ENCODE measurements at places on chromosomes 3 and 15.

DNA sequence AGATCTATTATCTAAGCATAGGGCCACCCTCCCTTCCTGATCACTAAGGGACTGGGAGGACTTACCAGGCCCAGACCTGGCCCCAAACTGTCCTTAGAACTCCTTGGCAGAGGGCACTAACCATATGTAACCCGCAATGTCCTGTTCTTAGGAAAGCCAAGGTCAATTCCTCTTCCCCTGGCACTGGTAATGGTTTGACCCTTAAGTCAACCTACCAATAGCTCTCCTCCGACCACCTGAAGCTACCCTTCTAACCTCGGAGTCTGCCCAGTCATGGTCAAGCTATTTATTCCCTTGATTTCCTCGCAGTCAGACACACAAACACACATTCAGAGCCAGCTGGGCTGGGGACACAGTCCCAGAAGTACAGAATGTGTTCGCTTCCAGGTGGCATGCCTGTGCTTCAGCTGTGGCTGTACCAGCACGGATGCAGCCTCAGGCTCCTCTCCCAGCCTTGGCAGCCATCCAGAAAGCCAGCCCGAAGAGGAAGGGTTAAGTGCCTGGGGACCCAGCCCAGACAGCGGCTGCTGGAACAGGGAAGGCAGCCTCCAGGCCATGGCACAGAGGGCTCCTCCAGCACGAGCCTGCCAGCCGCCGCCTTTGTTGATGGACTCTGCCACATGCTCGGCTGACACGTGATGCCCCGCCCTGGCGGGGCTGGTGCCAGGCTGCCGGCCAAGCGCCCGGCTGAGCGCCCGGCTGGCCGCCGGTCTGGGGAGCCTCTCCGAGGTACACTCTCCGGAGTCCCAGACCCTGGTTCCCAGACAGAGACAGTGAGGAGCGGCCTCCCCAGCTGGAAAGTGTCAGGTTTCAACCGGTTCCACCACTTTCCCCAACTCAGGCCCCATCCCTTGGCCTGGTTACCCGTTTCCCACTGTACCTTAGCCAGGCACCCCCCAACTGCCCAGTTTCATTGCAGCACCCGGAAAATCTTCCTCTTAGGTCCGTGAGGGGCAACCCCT is 5.5 kb downstream of the BMF start:
- DNase-seq, result no peak

DNA sequence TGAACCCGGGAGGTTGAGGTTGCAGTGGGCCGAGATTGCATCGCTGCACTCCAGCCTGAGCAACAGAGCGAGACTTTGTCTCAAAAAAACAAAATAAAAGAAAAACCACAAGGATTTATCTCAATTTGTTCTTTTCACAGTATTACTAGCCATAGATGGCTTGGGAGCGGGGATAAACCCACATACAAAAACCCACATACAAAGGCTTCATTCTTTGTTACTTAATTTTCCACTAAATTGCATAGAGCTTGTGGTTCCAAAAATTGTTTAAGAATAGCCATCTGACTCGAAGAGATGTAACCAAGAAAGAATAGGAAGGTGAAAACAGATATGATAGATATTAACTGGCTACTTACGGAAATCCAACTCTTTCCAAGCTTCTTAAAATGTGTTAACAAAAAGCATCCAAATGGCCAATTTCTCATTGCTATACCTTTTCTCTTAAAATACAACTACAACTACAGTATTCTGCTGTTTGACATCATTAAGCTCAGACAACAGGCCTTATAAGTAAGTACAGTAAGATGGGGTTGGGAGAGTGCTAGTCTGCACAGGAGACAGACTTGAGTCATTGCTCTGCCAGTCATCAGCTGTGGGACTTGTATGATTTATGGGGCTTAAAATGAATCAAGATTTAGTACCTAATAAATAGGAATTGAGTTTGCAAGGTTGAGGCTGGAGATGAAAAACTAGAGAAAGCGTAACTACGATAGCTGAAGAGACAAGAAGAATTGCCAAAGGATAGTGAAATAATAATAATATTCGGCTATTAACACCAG is 96.6 kb upstream of the PLXND1 start:
- no peak for DNase-seq

- DNase-seq, result no peak
Measured at GRCh38 chr3:54079314-54079713, 43.0 kb upstream of the CACNA2D3 start.

DNA sequence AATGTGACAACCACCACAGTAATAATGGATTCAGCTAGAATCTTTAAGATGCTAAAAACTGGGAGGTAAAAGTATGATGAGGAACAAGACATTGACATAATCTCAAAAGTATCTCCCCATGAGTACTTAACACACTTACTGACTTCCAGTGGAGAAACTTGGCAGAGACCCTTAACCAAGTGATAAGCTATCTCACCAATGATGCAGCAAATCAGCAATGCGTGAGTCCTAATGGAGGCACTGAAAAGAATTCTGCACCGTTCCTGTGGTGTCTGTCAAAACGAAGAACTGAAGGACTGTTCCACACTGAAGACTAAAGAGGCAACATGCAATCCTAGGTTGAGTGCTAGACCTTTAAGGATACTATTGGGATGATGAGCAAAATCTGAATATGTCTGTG is 67.9 kb upstream of the OCA2 start:
- DNase-seq, result no peak

- no peak for DNase-seq
Measured at GRCh38 chr3:194622621-194623340, 10.4 kb downstream of the TMEM44 start.

DNA sequence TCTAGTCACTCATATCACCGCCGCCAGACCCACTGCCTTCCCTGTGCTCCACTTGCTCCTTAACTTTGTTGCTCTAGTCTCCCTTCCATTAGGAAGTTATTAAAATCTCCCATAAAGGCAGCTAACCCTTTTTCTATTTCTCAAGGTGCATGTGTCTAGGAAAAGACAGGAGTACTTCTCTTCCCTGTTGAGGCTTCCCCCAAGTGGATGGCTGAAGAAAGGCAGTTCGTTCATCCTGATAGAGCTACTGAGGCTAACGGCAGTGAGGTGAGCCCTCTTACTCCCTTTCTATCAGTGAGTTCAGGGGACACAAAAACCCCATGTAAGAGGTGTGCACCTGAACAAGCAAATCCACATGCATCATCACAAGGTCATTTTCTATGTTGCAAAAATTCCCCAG is 397.8 kb downstream of the IGSF11 start:
- DNase-seq, result no peak

- no peak for DNase-seq
Measured at GRCh38 chr15:101010781-101011180, 91.6 kb downstream of the LRRK1 start.

DNA sequence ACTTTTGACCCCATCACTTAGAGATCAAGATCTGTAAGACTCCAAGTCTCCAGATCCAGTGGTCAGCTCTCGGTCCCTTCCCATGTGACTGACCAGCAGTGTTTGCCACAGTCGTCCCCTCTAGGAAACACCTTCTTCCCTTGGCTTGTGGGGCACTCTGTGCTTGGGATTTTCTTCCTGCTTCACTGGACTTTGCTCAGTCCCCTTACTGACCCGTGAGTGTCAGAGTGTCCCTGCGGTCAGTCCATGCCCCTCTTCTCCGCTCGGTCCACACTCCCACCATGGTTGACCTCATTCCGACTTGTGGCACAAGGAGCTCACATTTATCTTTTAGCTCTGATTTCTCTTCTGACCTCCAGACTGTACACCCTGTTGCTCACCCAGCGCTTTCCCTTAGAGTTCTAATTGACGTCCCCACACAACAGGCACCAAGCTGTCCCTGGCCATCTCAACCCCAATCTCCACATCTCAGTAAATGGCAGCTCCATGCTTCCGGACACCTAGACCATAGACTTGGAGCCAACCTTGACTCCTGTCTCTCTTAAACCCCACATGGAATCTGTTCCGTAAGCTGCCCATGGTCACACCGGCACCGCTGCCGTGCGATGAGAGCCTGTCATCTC is 67.9 kb downstream of the APBA2 start:
- no peak for DNase-seq

DNA sequence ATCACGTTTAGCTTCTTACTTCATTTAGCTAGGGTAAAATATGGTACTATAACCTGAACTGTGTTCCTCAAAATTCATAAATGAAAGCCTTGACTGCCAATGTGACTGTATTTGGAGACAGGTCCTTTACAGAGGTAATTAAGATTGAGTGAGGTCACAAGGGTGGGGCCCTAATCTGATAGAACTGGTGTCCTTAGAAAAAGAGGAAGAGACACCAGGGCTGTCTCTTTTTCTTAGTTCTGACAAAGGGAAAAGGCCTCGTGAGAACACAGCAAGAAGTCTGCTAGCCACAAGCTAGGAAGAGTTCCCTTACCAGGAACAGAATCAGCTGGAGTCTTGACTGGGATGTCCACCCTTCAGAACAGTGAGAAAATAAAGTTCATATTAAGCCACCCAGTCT is 162.7 kb downstream of the GMNC start:
- DNase-seq, result no peak

DNA sequence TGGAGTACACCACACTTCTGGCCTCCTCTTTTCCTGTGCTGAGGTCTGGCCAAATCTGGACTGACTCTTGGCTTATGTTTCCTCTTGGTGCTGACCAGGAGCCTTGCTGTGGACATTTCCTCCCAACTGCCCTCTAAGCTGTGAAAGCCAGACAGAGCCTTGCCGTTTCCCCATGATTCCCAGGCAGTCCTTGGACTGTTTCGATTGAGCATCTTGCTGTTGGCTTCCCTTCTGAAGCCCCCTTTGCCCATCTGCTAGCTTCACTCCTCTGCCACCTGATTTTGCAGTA is 110.5 kb downstream of the EPHB1 start:
- no peak for DNase-seq

- no peak for DNase-seq
Measured at GRCh38 chr3:127772827-127773751, 49.2 kb downstream of the MGLL start.

DNA sequence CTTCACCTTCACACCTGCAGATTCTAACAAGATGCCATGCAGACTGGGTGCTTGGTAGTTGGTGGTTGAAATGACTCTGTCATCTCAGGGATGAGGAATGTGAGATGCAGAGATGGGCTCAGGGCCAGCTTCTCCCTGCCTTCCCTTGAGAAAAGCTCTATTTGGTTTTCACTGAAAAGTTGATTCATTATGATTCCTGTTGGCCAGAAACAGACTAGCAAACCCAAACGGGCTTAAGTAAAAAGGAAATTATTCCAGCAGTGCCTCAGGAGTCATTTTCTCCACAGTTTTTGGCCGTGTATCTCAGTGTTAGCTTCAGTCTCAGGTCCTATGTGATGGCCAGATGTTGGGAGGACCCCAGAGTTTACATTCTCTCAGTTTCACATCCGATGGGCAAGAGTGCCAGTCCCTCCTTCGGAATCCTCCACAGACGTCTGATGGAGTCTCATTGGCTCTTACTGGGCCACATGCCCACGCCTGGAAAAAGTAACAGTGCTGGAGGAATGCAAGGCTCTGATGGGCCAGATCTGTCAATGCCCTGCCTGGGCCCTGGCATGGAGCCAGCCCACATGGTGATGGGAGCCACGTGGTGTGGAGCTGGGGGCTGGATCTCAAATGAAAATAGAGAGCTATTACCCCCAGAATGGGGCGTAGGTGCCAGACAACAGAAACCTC is 22.3 kb upstream of the SACM1L start:
- DNase-seq, result no peak

DNA sequence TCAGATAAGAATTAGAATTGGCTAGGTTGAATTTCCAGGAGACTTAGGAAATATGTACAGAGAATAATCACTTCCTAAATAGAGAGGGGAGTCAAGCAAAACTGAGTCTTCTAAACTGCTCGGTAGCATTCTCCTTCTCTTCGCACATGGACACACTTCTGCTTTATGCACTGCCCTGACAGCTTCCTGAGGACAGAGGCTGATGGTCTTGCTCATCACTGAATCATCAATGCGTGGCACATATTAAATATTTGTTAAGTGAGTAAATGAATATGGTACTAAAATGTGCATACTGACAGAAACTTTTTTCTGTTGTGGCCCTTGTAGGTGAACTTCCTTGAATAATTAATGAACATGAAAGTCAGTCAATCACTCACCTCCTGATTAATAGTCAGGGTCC is 315.5 kb downstream of the FHIT start:
- no peak for DNase-seq

GRCh38 chr3:143970773-143971358 is 757 bp upstream of the DIPK2A start:
- peak; percentile 38 for DNase-seq

- DNase-seq, result no peak
Measured at GRCh38 chr3:43328653-43329052, 42.3 kb downstream of the SNRK start.

GRCh38 chr15:74060251-74060650 is 22.1 kb downstream of the GOLGA6A start:
- no peak for DNase-seq

DNA sequence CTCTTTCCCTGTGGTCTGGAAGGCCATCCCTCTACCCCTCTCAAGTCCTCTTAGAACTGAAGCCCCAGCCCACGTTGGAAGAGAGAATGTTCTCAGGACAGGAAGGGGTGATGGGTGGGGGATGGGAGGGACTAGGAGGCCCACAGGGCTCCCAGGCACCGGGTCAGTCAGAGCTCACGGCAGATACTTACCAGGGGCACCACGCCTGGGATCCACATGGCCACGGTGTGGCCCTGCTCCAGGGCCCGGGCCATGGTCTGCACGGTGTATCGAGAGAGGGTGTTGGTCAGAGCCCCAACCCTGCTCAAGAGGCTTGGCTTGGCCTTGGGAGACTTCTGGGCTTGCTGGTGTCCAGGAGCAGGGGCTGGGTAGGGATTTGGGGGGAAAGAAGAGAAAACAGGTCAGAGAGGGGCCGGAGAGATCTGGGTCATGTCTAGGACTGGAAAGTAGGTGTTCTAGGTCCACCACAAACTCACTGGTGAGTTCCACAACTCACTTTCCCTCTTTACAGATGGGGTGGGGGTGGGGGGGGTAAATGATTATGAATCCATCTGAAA is 9.8 kb downstream of the PLIN1 start:
- no peak for DNase-seq

- DNase-seq, result no peak
Measured at GRCh38 chr15:48190932-48191573, 412 bp upstream of the CTXN2 start.

DNA sequence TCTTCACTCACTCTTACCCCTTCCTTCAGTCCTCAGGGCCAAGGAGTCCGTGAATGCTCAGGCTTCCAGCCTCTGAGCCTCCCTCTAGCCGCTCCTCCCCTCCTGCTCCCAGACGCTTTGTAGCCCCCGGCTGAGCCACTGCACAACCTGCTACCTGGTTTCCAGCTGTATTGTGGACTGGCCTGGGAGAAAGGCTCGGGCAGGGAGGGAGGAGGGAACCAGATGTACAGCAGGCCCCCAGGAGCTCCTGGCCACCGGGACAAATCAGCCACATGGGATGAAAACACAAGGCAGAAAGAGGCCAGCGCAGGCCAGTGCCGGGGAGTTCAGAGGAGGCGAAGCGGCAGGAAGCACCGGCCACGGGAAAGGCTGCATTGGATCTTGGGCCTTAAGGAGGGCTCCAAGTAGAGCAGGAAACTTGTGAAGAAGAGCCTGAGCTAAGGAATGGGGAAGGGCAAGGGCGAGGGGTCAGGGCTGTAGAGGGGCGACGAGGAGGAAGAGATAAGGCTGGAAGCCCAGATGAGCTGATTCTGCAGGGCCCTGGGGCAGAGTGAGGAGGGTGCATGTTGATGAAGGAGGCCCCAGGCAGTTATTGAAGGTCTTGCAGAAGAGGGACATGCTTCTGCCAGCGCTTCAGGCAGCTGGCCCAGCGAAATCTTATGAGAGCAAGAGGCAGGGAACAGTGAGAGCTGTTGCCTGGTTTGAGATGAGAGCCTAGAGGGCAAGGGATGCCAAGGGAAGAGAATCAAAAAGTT is 14.3 kb downstream of the CPN2 start:
- no peak for DNase-seq

- no peak for DNase-seq
Measured at GRCh38 chr15:80052597-80053304, 6.7 kb upstream of the ZFAND6 start.
